ENCODE measurements at places on chromosomes 5 and 9.

DNA sequence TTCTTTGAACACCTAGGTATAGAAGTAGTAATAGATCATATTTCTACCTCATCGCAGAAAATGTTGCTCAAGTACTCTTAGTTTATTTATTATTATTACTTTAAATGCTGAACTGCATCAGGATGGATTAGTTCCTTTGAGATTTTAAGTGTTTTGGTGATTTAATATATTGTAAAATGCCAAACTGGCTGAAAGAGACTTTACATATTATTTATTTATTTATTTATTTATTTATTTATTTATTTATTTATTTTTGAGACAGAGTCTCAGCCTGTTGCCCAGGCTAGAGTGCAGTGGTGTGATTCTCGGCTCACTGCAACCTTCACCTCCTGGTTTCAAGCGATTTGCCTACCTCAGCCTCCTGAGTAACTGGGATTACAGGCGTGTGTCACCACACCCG lies 42.3 kb downstream of the LMNB1 start:
- DNase-seq, result no peak

GRCh38 chr5:156991714-156992113 lies 28.7 kb upstream of the TIMD4 start:
- no peak for DNase-seq

- DNase-seq, result no peak
Measured at GRCh38 chr9:136508729-136509500, 26.1 kb upstream of the SEC16A start.

DNA sequence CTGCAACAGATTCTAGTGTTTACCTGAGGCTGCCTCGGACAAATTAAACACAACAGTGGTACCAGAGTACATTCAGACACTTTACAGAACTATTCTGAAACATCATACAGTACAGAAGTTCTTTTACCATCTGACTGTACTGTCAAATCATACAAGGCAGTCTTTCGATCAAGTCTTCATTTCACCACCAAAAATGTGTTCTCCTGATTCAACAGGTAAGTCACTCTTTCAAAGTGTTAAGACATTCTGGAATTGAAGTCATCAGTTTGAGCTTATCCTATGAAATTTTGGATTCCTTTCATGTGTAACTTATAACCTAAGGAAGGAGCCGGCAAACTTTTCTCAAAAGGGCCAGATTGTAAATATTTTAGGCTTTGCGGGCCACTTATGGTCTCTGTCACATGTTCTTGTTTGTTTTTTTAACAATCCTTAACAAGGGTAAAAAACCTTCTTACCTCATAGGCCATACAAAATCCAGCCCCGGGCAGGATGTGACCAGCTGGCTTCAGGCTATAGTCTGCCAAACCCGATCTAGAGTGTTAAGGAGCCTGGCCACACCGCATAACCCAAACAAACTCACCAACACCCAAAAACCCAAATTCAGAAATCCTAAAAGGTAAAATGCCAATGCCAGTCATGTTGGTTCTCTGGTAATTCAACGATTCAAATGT lies 151.6 kb downstream of the DENND1A start:
- DNase-seq, result no peak

GRCh38 chr9:8686516-8686915 lies 886.9 kb upstream of the DMAC1 start:
- DNase-seq, result no peak

- DNase-seq, result no peak
Measured at GRCh38 chr5:119315516-119315949, 40.3 kb upstream of the TNFAIP8 start.

GRCh38 chr5:1640421-1640881 lies 116.7 kb upstream of the LPCAT1 start:
- DNase-seq, result no peak

DNA sequence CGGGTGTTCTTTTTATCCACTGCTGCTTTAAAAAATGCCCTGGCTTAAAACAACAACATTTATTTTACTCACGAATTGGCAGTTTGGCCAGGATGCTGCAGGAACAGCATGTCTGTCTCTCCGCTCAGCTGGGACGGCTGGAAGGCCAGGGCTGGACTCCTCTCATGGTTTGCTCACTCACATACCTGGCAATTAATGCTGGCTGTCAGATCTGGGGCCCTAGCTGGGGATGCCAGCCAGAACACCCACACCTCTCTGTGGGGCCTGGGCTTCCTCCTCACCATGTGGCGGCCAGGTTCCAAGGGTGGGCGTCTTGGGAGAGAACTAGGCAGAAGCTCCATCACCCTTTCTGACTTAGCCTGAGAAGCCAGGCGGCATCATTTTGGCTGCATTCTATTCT lies 189.1 kb upstream of the IL12B start:
- no peak for DNase-seq

DNA sequence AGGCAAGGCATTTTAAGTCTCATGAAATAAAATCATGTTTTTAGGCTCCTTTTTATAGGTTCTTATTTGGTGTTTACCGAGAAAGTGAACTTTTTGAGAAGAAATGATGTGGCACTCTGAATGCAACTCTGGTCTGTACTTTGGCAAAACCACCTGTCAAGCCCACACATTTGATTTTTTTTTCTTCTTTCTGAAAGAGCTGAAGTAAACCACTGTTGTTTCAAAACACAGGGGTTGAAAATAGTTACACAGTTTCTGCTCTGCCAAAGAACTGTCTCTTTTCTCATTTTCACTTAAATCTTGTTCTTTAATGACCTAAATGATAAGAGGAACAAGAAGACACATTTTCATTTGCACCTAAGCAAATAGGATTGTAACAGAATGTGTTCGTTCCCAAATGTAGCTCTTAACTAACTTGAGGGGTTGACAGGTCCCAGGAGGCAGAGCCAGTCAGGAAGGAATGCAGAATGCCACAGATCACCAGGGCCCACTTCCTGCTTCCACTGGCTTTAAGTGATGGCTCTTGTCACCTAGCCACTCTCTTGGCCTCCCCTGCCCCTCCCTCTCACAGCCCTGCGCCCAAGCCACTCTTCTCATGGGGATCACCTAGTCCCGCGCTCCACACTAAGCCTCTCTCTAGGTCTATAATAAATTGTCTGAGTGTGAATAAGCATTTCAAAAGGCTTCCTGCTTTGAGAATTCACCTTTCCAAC lies 47.3 kb downstream of the MED27 start:
- no peak for DNase-seq

- DNase-seq, result no peak
Measured at GRCh38 chr9:94277885-94278536, 18.9 kb downstream of the ZNF169 start.

GRCh38 chr5:129022599-129022998 lies 57.3 kb downstream of the SLC27A6 start:
- no peak for DNase-seq

- no peak for DNase-seq
Measured at GRCh38 chr9:123087359-123087888, 54.0 kb downstream of the GPR21 start.

DNA sequence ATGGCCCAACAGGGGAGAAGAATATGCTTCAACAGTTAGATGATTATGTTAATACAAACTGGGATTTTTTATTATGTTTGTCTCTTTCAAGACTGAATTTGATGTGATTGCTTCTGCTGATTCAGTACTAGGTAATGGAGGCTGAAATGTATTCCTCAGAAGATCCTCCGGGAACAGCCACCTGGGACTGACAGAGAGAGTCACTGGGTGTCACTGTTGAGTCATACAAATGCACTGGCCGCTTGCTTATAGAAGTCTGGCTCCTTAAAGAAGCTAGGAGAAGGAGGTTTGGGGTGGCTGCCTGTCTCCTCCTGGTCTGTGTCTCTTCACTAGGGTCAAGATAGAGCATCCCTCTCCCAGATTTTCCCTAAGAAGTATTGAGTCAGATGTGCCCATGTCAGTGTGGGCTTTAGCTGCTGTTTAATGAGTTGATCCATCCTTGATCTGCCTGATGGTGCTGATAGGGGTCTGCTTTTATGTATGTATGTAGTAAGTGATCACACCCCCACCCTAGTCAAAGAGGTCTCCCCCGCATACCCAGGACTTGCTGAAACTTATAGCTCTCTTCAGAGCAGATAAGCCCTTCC lies 773.4 kb downstream of the BRINP1 start:
- no peak for DNase-seq

DNA sequence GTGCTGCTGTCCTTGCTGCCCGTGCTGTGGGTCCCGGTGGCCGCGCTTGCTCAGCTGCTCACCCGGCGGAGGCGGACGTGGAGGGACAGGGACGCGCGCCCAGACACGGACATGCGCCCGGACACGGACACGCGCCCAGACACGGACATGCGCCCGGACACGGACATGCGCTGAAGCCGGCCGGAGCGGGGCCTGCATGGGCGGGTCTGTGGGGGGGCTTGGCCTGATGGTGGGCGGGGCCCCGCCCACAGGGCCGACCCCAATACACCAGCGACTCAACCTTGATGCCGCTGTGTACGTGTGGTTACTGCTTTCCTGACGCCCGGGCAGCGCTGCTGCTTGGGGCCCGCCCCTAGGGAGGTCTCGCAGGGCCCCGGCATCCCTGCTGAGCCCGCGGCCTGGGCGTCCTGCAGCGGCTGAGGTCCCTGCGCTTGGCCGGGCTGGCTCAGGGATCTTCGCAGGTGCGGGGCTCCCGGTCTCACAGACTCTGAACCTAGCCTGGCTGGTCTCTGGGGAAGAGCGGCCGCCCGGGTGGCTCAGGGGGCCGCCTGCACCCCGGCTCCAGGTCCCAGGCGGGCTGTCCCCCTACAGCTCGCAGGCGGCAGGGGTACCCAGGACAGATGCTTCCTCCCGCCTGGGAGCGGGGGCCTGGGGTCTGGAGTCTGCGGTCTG lies 20.9 kb downstream of the SLC6A18 start:
- DNase-seq, result no peak

GRCh38 chr9:115540091-115540490 lies 422.1 kb upstream of the TNC start:
- no peak for DNase-seq

DNA sequence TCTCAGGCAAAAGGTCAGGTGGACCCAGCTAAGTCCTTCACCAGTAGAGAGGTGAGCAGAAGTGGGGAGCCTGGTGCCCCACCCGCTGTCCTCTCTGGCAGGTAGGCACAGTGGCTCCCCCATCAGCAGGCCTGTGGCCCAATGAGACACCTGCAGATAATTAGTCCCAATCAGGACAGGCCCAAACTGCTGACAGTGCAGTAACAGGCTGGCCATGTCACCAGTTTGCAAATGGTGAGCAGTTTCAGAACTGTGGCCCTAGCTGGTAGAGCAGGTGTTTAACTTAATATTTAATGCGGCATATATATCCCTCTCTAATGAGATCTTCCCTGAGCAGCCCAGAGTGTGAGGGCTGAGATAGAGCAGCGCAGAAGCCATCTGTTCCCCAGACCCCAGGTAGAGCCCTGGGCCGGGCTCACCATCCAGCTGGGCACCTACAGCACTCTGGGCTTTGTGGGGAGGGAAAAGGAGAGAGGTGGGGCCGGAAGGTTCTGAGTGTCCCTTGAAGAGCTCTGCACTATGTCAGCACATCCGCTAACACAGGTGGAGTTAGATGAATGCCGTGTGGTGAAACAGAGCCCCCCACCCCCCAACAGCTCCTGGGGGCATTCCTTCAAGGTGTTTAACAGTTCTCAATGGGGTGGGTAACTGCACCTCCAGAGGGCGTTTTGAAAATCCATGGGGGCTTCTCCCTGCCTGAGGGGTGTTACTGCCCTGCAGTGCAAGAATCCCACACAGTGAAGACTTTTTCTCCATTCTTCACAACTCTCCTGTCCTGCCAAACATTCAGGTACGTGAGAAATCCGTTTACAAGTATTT lies 120.5 kb downstream of the PAX5 start:
- DNase-seq, result no peak

DNA sequence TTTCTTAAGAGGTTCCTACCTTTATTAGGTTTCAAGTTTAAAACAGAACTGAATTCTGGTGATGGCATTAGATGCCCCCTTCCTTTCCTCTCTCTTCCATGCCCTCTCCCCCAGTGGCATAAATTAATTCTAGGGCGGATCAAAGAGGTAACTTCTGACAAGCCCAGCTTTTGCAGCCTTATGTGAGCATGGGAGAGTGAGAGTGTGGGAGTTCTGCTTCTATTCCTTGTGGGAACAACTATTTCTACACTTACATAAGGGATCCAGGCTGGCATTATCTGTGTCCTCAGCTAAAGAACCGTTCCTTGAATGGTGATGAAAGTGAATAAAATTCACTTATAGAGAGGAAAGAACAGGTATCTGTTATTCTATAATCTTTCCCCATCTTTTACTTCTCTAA lies 437.6 kb downstream of the KIF4B start:
- DNase-seq, result no peak

- no peak for DNase-seq
Measured at GRCh38 chr5:71632168-71632567, 45.0 kb downstream of the MCCC2 start.

- DNase-seq, result no peak
Measured at GRCh38 chr9:37201581-37201980, 81.2 kb downstream of the ZCCHC7 start.

- DNase-seq, result no peak
Measured at GRCh38 chr9:94018628-94019027, 63.5 kb upstream of the BARX1 start.

DNA sequence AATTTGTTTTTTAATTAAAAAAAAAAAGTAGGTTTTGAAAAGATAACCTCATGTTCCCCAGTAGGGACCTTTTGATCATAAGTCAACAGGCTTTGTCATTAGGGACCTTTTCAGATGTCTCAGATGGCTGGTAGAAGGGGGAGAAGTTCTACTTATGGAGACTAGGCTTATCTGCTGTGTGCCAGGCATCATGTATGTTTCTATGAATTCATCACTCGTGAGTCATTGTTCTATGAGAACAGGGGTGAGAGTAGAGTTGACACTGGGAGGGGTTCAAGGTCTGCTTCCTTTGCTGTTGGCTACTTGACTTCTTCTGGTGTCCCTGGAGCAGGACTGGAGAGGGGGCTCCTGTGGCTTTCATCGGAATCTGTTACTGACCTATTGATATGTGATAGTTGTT lies 138.8 kb downstream of the KDM4C start:
- no peak for DNase-seq

- DNase-seq, result no peak
Measured at GRCh38 chr9:12516573-12516972, 176.6 kb upstream of the TYRP1 start.

DNA sequence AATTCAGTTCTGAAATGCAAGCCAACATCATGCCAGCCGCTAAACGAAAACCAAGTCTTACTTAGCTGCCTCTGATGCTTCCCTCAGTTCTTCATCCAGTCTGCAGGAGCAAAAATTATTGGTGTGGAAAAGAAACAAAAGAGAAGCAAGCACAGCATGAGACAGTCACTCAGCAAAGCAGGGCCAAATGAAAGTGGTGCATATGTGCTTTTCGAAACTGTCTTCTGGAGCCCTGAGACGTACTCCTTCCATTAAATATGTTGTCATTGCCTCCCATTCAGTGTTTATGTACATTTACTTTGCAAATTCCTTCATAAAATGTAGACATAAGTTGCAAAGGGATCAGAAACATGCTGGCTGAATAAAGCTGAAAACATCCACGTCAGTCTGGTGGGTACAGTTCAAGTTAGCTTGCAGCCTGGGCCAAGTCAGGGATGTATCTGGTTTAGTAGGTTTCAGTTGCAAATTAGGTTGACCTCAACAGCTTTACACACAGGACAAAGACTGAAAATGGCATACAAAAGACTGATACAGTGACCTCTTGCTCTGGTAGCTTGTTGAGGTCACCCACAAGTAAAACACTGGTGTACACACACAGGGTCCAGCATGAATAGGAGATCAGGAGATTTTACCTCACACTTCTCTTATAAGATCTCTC lies 139.7 kb upstream of the PCA3 start:
- no peak for DNase-seq

- no peak for DNase-seq
Measured at GRCh38 chr5:178671602-178672144, 44.8 kb upstream of the CLK4 start.
